ENCODE measurements at places on chromosomes 12 and 14. TPM values are rescaled to one million over a fixed set of nuclear protein-coding genes. Genes with fewer than 3 reads are reported as not detected.
A peak's percentile ranks its signal among the peaks of the same experiment; 100 is the strongest.

GRCh38 chr14:104514156-104514848 is 65.3 kb upstream of the C14orf180 start:
- no peak for ATAC-seq

The FAM222A gene
- total RNA-seq: 0.11 TPM

- no peak for ATAC-seq
Observed at GRCh38 chr12:94832780-94833681, 170.5 kb downstream of the NDUFA12 start.

The TAS2R31 gene
- 2.1 TPM for total RNA-seq

GRCh38 chr12:102596031-102596430 is 115.7 kb upstream of the IGF1 start:
- ATAC-seq: no peak

GRCh38 chr12:86712425-86712843 is 456.2 kb upstream of the MGAT4C start:
- ATAC-seq: no peak

GRCh38 chr12:115752156-115752555 is 525.3 kb downstream of the MED13L start:
- ATAC-seq: no peak

DNA sequence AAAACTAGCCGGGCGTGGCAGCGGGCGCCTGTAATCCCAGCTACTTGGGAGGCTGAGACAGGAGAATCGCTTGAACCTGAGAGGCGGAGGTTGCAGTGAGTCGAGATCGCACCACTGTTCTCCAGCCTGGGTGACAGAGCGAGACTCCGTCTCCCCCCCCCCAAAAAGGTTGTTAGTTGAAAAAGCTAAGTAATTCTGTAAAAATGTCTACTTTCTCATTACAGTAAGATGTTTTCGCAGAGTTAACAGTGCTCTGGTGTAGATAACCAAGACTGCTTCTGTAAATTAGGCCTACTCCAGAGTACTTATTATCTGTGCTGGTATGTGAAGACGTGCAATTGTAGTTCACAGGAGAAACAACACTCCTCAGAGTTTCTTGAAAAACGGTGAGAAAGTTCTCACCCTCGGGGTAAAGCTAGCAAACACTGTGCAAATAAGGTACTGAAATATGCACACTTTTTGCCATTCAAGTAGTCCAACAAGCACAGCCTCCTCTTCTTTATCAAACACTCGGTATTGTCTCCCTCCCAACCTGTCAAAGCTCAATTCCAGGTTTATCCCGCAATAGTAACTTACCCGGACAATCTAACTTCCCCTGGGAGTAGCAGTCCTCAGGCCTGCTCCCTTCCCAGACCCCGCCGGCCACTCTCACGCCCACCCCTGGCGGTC is 974 bp downstream of the BTBD7 start:
- no peak for ATAC-seq

- peak; percentile 67 for ATAC-seq
Observed at GRCh38 chr12:102441077-102441596, 39.2 kb downstream of the IGF1 start.

GRCh38 chr12:109729801-109730200 is 16.2 kb downstream of the FAM222A start:
- no peak for ATAC-seq

- ATAC-seq: no peak
Observed at GRCh38 chr14:36167431-36167830, 9.1 kb downstream of the PTCSC3 start.

The TAS2R14 gene
- total RNA-seq: 3.7 TPM

- peak; percentile 47 for ATAC-seq
Observed at GRCh38 chr14:20412411-20412810, 890 bp downstream of the TEP1 start.

DNA sequence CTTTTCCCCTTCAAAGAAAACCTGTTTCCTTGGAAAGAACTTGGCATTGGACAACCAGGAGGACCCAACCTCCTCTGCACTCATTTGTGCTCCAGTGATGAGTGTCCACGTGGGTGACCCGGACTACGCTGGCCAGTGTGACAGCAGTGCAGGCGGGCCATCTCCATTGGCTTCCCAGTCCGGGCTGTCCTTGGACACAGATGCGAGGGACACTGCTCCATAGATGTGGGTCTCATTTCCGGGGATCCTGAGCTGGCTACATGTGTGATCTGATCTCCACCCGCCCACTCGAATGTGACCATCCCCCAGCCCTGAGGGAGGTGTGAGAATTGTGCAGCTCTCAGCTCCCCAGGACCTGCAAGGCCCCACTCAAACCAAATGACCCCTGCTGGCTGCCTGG is 836.6 kb upstream of the TMEM132C start:
- no peak for ATAC-seq

- ATAC-seq: peak; percentile 92
Observed at GRCh38 chr12:47949441-47950341, 13.7 kb upstream of the TMEM106C start.

DNA sequence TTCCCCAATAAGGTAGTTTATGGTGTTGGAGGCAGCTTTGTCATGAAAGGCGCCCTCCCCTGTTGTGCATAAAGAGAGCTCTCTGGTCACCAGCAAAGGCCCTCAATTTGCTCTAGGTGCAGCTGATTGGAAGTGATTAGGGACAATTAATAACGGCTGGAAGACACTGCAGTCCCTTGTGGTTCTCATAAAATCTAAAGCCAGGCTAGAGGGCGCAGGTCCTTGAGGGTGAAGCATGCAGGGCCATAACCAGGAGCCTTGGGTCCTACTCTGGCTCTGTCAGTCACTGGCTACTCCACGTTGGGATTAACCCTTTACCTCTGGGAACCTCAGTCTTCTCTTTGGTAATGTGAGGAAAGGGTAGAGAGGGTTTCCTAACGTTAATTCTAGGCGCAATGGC is 1.9 kb downstream of the DAAM1 start:
- ATAC-seq: no peak

GRCh38 chr12:52321418-52321817 is 220 bp upstream of the KRT83 start:
- no peak for ATAC-seq

- ATAC-seq: peak; percentile 25
Observed at GRCh38 chr12:27013611-27014084, 536 bp downstream of the TM7SF3 start.

DNA sequence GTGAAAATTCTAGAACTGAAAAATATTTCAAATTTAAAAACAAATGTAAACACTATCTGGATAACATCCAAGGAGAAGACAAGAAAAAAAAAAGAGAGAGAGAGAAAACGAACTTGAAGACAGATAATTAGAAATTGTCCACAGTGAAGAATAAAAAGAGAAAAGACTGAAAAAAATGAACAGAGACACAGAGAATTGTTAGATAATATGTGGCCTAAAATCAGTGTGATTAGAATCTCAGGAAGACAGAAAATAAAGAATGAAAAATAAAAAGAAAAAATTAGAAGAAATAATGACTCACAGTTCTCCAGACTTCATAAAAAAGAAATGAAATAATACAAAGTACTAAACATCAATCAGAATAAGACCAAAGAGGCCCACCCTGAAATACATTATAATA is 1209.3 kb downstream of the FSCB start:
- no peak for ATAC-seq

GRCh38 chr14:72744416-72745120 is 149.3 kb downstream of the DPF3 start:
- ATAC-seq: no peak

- no peak for ATAC-seq
Observed at GRCh38 chr12:96239711-96240635, 45.8 kb downstream of the ELK3 start.

DNA sequence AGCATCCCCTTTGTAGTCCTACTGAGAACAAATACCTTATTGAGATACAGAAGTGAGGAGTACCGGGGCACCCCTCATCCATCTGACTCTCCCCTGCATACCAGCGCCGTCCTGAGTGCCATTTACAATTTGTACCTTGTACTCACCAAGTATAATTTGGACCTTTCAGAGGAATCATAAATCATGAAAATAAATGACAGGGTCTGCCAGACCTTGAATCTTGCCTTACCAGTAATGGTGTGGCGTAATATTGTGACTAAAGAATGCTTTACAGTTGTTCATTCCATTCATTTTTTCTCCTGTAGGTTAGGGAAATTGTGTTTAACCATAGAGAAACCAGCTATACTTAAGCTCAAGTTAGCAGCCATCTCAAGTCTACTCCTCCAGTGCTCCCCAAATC is 243.7 kb upstream of the RGS6 start:
- no peak for ATAC-seq

- ATAC-seq: no peak
Observed at GRCh38 chr12:121170151-121170550, 37.5 kb downstream of the P2RX7 start.

GRCh38 chr12:46963977-46964971 is 115.1 kb upstream of the PCED1B start:
- ATAC-seq: no peak

GRCh38 chr14:58832095-58832521 is 194.3 kb downstream of the DACT1 start:
- ATAC-seq: no peak

- peak; percentile 96 for ATAC-seq
Observed at GRCh38 chr14:50344116-50344775, 32.1 kb downstream of the DMAC2L start.

GRCh38 chr12:64560396-64561301 is 49.6 kb upstream of the RASSF3 start:
- ATAC-seq: peak; percentile 52

GRCh38 chr14:86404989-86405649 is 875.2 kb downstream of the FLRT2 start:
- ATAC-seq: no peak

GRCh38 chr14:63952933-63953437 is 100.2 kb downstream of the SYNE2 start:
- no peak for ATAC-seq

All from activated T-helper 17 cell treated with anti-CD3 and anti-CD28 coated beads, Interleukin-2, amount 50 U/mL, for 72 hours (primary cell).